A375 (cell line): ENCODE measurements at places on chromosomes 3 and 15. TPM values are rescaled to one million over a fixed set of nuclear protein-coding genes. Genes with fewer than 3 reads are reported as not detected.

PLCB2 gene
- total RNA-seq, result 0.98 and 1.9 TPM in 2 replicates

ATP13A5 gene
- not detected in 2 replicates for total RNA-seq

RTP3 gene
- 0.08 TPM in 1 of 2 replicates, not detected in the other for total RNA-seq

KLHL40 gene
- total RNA-seq, result not detected in 2 replicates

ISL2 gene
- total RNA-seq, result 2.5 and 2.9 TPM in 2 replicates

PRSS50 gene
- total RNA-seq, result not detected in 2 replicates

MAP6D1 gene
- total RNA-seq, result 1.0 and 2.3 TPM in 2 replicates

ALDH1A2 gene
- total RNA-seq, result not detected in 2 replicates
